ENCODE measurements at places on chromosomes 12 and 14.

DNA sequence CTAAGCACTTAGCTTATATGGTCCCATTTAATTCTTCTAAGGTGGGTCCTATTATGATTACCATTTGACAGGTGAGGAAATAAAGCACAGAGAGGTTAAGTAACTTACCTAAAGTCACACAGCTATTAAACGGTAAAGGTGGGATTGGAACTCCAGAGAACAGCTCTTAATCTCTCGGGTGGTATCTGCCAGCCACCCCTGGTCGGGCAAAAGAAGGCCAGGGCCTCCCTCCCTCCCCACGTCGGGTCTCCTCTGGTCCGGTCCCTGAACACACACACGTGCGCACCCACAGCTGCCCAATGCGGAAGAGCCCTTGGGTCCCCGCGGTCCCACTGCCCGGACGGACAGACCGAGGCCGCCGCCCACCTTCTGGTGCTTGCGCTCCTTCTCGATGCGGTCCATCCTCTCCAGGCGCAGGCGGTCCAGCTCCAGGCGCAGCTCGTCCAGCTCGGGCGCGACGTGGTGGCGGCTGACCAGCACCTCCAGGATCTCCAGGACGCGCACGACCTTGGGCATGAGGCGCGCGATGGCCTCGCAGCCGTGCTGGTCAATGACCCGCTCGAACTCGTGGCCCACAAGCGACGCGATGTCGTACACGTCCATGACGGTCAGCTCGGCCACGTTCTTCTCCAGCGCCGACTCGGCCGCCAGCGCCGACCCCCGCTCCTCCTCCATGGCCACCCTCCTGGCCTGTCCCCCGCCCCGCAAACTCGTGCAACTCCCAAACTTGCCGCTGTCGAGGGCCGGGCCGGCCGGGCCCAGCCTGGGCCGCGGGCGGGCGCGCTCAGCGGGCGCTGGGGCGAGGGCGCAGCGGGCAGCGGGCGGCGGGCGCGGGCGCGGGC is 490 bp downstream of the RILPL1 start:
- DNase-seq, result peak; percentile 12

DNA sequence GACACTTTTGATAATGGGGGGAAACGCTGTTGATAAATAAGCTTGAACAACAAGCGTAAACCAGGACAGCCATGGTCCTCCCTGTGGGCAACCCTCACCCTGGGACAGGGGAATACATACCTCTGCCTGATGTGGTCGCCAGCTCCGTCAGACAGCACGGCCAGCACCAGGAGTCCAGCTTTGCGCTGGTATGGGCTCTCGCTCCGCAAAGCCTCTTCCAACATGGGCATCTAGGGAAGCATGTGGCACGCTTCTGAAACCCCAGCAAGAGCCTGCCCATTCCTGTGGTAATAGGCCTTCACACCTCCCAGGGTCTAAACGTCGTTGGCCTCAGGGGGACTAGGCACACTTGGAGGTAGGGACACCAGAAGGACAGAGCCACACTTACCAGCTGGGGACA is 2.9 kb downstream of the IPO4 start:
- no peak for DNase-seq

DNA sequence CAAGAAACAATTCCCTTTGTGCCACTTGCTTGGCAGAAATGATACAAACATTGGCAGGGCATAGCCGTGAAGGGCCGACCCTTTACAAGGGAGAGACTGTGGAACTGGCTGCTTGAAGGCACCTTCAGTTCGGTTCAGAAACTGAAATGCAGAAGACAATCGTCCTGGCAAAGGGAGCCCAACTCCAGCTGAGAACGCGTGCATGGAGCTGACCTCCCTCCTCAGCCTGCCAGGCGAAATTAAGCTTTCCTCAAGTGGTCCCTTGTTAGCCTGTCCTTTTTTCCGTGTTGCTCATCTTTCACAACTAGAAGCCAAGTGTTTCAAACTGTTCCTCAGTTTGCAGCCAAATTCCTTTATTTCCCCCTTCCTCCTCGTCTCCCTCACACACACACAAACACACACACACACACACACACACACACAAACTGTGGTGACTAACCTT is 8.1 kb downstream of the LGR5 start:
- DNase-seq, result no peak

DNA sequence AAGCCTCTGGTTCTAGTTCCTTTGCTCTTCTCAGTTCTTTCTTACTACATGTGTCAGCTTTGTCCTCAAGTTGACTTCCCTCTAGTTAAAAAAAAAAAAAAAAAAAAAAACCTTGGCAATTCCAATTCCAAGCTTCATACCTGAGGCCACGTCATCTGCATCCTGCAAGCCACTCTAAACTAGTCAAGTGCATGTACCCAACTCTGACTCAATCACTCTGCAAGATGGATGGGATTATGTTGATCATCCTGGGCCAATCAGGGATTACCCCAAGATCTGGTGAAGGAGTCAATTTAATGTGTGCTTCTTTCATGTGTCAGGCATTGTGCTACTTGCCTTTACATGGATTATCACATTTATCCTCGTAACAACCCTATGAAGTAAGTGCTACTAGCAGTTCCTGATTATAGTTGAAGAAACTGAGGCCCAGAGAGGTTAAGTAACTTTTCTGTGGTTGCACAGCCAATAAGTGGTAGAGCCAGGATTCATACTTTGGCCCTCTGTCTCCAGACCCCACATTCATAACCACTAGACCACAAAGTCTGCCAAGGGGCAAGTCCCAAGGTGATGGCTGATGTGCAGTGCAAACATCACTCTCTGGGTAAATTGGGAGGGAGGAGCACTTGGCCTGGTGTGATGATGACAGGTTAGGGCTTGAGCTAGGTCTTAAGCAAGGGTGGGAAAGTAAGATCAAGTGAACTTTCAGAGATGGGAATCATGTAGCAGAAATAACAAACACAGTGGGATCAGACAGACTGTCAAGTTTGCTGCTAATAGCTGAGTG is 17.3 kb upstream of the CCND2 start:
- no peak for DNase-seq

- peak; percentile 16 for DNase-seq
Observed at GRCh38 chr12:104064842-104065427, 604 bp downstream of the HCFC2 start.

DNA sequence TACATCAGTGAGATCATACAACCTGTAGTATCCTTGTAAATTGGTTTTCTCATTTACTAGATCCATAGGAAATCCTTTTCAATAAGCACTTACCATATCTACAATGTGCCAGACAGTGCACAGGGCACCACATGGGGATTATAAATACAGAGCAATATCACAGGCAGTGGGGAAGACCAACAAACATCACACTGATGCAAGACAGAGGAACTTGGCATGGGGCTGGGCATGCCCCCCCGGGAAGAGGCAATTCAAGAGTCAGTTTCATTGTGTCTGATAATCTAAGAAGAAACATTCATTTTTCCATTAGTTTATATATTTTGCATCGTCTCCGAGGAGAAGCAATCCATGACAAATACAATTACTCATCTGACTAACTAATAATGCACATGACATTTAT is 16.2 kb downstream of the NT5DC3 start:
- no peak for DNase-seq

DNA sequence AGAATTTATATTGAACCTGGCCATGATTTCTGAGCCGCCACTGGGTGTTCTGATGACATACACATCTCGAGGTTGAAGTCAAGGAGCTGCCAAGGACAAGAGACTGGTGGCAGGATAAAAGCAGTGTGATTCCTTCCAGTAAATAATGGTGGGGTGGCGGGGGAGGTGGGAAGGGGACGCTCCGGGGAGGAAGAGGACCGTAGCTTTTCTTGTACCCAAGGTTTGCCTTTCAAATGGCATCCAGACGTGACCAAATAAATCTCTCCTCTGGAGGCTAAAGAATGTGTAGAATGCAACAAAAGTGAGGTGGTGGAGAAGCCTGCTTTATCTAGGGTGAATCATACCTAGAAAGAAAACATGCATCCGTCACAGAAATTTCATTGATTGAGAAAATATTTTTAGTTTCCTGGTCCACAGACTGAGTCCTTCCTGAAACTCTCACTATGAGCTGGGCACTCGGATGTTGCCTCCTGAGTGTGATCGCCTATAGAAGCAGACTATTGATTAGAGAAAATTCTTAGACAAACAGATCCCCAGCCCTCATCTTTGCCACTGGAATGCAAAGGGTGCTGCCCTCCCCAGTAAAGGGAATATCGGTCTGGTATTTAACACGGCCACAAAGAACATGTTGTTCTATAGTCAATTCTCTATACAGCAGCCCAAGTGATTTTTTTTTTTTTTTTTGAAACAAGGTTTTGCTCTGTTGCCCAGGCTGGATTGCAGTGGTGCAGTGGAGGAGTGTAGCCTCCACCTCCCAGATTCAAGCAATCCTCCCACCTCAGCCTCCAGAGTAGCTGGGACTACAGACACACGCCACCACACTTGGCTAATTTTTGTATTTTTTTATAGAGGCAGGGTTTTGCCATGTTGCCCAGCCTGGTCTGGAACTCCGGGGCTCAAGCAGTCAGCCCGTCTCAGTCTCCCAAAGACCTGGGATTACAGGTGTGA is 112.1 kb downstream of the DPF3 start:
- DNase-seq, result no peak

DNA sequence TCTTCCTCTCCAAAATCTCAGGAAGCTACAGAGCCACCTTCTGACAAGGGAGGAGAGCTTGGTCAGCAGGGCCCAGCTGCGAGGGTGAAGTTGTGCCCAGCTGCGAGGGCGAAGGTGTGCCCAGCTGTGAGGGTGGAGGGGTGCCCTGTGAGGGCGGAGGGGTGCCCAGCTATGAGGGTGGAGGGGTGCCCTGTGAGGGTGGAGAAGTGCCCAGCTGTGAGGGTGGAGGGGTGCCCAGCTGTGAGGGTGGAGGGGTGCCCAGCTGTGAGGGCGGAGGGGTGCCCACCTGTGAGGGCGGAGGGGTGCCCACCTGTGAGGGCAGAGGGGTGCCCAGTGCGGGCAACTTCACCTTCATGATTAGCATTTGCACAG is 20.4 kb upstream of the TTC7B start:
- no peak for DNase-seq

DNA sequence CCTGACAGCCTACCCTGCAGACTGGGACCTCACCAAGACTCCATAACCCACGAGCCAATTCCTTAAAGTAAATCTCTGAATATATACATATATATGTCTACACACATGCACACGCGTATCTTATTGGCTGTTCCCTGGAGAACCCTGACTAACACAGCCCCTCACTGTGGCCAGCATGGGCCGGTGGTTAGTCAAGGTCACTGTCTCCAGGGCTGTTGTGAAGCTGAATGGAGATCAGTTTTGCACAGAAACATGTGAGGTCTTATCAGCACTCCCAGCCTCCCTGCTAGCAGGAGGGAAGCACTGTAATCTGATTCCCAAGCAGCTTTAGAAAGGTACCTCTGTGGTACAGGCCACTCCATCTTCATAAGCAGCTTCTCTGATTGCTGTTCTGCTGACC is 46.6 kb upstream of the PLEKHG6 start:
- DNase-seq, result no peak

DNA sequence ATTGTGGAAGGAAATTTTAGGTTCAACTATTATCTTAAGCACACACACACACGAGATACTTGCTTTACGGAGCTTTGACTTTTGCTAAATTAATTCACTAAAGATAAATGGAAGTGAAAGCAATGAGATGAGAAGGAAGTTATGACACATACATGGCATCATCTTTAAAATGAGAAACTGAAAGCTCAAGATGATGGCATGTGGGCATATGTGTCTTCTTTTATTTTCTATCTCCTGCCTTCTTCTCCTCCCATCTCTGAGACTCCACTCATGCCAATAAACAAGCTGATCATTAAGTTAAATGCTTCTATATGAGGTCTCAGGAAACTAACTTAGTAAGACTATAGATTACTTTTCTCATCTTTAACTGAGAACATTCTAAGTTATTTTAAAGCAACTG is 216.7 kb downstream of the MED13L start:
- DNase-seq, result no peak

DNA sequence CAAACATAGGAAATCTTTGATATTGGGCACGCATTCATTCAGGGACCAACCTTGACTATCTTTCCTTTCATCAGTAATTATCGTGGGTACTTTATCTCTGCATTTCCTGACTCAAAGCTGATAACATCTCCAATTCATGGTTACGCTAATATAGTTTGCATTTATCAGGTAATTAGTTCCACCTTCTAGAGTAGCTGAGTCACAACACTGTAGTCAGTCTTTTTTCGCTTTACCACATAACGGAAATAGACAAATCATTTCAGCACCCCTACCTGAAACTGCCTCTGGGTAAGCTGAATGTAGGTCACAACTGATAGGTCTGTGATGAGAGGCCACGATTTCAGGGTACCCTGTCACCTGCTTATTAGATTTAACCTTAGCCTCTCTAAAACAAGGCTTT is 36.7 kb upstream of the IL22 start:
- peak; percentile 58 for DNase-seq

- DNase-seq, result no peak
Observed at GRCh38 chr12:26628234-26628633, 204.8 kb downstream of the ITPR2 start.

DNA sequence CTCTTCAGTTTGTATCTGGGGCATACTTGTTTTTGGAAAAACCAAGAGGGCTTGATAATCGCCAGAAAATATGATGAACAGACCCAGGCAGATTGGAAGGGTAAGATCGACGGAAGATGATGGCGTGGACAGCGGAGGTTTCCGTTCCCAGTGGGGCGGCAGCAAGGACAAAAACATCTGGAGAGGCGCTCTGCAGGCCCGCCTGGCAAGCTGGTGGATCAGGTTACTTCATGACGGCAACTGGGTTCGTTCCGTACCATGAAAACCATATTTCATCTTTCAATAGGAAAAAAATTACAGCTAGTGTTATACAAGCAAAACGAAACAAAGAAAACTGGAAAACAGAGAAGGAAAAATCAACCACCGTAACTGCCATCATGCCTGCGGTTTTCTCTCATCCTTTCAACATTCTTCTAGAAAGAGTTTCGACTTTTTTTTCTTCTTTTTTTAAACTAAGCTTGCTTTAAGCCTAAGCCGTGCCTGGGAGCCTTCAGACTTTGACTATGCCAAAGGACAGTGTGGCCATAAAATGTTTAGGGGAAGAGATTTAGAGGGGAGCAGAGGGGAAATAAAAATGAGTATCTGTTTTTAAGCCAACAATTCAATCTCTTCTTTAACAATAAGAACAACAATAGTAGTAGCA is 210.5 kb downstream of the FOXN3 start:
- DNase-seq, result no peak

GRCh38 chr12:25152055-25152454 is 42.9 kb downstream of the DNAI7 start:
- DNase-seq, result no peak

GRCh38 chr12:116336542-116337065 is 59.1 kb upstream of the MED13L start:
- DNase-seq, result peak; percentile 63

All from activated CD4-positive, alpha-beta memory T cell treated with anti-CD3 and anti-CD28 coated beads for 36 hours (primary cell).